ENCODE measurements at places on chromosomes 7 and 10.

DNA sequence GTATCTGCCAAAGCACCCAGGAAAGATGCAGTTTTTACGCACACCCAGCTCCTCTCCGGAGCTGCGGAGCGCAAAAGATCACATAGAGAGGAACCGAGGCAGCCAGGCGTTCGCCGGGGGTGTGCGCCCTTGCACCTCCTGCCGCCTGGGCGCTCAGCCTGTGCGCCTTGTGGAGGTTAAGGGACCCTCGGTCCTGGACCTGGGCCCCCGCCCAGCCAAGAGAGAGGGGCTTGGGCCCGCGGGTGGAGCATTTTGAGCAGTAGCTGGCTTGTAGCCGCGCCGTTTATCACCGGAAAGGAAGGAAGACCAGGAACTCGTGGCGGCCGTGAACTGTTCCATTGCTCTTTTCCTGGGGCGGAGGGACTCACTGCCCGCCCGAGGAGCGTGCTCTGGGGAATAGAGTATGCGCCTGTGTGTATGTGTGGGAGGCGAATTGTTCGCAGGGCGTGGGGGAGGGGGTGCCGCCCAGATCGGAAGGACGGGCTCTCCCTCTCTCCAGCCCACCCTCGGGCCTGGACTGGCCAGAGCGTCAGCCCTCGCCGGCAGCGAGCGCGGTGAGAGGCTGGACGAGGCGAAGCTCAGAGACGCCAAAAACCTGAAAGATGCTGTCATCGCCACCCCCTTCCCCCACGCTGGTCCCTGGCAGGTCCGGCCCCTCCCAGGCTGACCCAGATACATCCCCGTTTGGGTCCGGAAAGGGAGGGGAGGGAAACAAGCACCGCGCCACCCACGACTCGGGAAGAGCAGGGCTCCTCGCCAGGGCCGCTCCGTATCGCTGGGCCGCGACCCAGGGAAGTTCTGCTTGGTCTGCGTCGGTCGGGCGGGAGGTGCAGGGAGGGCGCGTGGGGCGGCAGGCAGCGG lies 1.2 kb upstream of the WNT2 start:
- peak; percentile 34 for DNase-seq

DNA sequence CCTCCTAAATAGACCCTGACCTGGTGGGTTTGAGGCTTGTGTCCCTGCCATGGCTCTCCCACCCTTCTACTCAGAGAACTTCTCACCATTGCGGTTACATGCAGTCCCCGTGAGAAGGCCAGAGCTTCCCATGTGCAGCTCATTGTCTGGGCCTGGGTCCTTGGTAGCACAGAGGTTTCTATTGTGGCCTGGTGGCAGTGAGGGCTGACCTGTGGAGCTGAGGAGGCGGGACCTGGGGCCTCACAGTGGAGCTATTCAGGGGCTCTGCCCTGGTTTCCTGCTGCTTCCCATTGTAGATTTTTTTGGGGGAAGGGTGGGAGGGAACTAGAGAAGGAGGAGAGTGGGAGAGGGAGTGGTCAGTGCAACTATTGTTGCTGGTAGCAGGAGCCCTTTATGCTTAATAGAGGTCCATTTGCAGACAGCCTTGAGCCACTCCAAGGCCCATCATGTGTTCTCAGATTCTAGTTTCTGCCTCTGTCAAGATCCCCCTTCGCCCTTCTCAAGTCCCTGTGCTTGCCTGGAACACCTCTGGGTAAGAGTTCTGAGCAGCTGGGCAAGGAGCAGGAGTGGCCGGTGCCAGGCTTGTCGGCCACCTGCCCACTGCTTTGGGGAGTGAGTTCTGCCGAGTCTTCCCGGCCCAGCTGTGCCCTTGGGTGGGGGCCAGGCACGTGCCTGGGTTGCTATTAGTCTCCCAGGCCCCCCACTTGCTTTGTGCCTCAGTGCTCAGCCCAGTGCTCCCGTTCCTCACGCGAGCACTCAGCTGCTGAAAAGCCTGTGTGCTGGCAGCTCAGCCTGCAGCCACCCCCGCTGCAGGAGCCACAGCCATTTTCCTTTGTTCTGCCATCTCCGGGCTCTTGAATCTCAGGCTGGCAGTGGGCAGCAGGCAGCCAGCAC lies 10.7 kb downstream of the TSPAN14 start:
- DNase-seq: peak; percentile 62

DNA sequence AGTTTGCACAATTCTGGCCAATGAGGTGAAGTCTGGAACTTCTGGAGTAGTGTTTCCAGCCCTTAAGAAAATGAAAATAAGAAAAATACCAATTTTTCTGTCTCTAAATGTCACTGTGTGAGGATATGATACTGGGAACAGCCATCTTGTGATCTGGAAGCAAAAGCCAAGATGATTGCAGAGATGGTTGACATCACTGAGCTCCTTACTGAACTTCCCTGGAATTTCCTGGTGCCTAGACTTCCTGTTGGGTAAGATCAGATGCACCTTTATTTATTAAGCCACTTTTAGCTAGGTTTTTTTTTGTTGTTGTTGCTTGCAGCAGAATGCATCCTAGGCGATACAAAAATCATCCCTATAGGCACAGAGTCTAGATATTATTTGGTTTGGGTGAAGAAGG lies 27.3 kb upstream of the INHBA start:
- no peak for DNase-seq

DNA sequence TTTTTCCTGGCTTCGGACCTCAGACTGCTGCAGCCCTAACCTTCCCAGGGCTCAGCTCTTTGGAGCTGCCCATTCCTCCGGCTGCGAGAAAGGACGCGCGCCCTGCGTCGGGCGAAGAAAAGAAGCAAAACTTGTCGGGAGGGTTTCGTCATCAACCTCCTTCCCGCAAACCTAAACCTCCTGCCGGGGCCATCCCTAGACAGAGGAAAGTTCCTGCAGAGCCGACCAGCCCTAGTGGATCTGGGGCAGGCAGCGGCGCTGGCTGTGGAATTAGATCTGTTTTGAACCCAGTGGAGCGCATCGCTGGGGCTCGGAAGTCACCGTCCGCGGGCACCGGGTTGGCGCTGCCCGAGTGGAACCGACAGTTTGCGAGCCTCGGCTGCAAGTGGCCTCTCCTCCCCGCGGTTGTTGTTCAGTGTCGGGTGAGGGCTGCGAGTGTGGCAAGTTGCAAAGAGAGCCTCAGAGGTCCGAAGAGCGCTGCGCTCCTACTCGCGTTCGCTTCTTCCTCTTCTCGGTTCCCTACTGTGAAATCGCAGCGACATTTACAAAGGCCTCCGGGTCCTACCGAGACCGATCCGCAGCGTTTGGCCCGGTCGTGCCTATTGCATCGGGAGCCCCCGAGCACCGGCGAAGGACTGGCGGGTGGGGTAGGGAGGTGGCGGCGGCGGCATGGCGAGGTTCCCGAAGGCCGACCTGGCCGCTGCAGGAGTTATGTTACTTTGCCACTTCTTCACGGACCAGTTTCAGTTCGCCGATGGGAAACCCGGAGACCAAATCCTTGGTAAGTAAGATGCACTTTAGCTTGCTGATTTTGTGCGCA lies at the start of gene PLXDC2:
Gene PLXDC2, plus strand, starts transcription at position 22 of the 820 bp plus-strand sequence.
- DNase-seq: peak; percentile 55

- no peak for DNase-seq
Observed at GRCh38 chr7:17497549-17498167, 199.2 kb downstream of the AHR start.

- DNase-seq: no peak
Observed at GRCh38 chr7:22920672-22921071, 93.3 kb downstream of the HYCC1 start.

DNA sequence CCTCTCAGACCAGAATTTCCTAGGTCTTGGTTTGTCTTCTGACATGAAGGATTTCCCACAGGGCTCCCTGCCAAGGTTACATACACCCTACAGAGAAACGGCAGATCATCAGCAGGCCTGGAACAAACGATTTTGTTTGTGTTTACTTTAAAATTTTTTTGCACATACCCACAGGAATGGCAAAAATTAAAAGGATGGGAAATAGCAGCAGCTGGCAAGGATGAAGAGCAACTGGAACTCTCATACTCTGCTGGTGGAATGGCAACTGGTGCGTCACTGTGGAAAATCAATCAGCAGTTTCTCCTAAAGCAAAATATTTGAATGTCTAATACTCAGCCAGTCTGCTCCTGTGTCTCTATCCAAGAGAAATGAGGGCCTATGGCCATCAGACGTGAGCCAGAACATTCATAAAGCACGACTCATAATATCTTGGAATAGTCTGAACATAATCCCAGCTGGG lies 6.5 kb downstream of the BAIAP2L1 start:
- no peak for DNase-seq

GRCh38 chr7:91280185-91280584 lies 16.0 kb downstream of the FZD1 start:
- no peak for DNase-seq

DNA sequence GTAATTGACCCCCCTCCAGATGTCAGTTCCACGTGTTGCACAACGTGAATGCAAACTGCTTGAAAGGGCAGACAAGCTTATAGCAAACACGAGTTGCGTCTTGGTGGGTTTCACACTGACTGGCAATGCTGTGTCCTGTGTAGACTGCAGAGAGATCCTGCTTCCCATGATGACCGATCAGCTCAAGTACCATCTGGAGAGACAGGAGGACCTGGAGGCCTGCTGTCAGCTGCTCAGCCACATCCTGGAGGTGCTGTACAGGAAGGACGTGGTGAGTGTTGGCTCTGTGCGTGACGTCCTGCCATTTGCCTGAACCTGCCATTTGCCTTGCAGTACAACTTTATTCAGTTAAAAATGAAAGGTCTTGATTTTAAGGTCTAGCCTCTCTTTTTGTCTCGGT lies 71.1 kb downstream of the INSYN2A start:
- peak; percentile 27 for DNase-seq

DNA sequence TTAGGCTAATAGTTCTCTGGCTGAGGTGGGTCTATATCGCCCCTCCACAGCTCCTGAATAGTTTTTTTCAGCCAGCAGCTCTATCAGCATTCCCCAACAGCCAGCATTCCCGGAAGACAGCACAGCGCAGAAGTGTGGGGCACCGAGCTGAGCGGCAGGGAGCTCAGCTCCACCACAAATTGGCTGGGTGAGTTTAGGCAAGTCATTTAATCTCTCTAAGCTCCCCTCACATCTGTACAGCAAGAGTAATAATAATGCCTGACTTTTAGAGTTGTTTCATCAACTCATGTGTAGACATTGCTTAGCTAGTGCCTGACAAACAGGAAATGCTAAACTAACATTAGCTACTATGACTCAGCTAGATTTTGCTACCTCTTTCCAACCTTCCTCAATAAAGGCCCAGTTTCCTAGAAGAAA lies 247.9 kb upstream of the PTN start:
- peak; percentile 9 for DNase-seq

GRCh38 chr10:102673236-102673818 lies 29.0 kb downstream of the TRIM8 start:
- DNase-seq: no peak

DNA sequence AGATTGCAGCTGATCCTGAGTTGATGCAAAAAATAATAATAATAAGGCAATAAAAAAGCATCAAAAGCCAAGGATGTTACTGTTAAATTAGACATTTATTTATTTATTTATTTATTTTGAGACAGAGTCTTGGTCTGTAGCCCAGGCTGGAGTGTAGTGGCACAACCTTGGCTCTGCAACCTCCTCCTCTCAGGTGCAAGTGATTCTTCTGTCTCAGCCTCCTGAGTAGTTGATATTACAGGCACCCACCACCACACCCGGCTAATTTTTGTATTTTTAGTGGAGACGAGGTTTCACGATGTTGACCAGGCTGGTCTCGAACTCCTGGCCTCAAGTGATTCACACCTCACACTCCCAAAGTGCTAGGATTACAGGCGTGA lies 465.5 kb upstream of the NRP1 start:
- DNase-seq: no peak

- DNase-seq: no peak
Observed at GRCh38 chr7:112346381-112347060, 103.7 kb upstream of the IFRD1 start.

GRCh38 chr7:44977304-44977958 lies 1.4 kb downstream of the MYO1G start:
- no peak for DNase-seq

GRCh38 chr7:4602905-4603842 lies 78.9 kb upstream of the FOXK1 start:
- DNase-seq: no peak

DNA sequence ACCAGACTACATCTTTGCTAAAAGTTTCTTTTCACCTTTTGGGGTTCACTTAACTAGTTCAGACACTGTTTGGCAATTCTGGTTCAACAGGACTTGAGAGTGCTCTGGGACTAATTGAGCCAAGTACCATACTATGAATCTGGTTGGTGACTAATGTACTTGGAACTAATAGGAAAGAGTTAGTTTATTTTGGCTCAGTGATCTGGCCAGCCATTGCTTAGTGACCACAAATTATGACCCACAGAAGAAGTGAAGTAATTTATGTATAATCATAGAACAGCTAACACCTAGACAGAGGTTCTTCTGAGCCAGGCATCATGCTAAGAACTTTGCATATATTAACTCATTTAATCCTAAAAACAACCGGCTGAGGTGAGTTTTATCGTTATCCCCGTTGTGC lies 126.5 kb upstream of the JCAD start:
- no peak for DNase-seq

- no peak for DNase-seq
Observed at GRCh38 chr10:6349846-6350535, 147.3 kb downstream of the PFKFB3 start.

DNA sequence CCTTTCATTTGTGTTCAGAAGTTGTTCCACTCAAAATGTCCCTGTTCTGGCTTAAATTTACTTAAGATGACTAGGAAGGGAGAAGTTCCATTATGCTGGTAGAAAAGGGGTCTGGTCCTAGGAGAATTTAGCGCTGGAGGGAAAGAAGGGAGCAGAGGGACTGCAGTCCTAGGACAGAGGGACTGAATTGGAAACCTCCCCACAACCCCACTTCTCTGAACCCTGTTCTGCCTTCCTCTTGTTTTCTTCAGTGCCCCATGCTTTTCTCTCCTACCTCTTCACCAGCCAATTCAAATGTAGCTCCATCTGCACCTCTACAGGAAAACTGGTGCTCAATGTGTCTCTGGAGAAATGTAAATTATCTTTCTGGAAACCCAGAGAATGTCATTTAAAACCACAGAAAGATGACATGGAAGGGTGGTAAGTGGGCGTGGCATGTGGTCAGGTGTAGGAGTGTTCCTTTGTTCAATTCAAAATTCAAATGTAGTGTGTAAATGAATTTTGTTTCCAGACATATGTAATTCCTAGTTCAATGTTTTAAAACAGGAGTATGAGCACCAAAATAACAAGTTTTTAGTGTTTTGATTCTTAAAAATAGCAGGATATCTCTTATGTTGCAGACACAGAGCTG lies 24.0 kb upstream of the RHOBTB1 start:
- DNase-seq: no peak

DNA sequence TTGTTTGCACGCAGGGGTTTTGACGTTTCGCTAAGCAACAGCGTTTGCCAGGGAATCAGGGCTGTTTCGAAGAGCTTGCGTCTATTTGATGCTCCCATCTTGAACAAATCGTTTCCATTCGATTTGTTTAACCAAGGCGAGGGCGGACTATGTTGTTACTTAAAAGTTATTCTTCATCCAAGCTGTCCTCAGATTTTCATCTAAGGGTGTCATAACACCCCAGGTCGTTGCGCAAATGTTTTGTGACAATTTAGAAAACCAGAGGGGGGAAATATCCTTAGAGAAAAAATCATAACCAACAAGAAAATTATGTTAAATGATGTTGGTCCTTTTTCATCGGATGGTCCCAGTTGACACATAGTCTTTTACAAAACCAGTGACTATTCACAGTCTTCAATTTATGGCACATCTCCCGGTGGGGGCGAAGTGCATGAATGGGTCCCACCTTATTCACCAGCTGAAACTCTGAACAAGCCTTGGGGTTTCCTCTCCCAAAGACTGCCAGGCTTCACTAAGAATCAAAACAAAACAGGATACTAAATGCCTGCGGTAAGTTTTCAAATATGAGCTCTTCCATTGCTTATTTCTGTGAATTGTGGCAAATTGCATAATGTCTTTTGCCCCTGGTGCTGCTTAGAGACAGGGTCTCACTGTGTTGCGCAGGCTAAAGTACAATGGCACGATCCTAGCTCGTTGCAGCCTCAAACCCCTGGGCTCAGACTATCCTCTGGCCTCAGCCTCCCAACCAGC lies 109.9 kb downstream of the REEP3 start:
- no peak for DNase-seq

All from endothelial cell (in vitro differentiated cells).